HTR-8/SVneo (cell line): ENCODE measurements at places on chromosomes 4 and X.
A peak's percentile ranks its signal among the peaks of the same experiment; 100 is the strongest.

GRCh38 chr4:108385076-108385475 is 216.3 kb upstream of the LEF1 start:
- DNase-seq, result no peak

DNA sequence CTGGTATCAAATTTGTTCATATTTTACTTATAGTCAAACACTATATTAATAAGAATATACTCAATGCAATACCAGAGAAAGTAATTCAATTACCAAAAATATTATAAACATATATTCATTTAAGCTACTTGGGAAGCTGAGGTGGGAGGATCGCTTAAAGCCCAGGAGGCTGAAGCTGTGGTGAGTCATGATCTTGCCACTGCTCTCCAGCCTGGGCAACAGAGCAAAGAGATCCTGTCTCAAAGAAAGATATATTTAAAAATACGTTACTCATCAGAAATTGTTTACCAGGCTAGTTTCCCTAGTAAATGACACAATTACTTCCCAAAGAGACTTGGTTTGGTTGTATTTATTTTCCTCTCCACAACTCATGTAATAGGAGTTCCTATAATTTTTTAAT is 433.6 kb downstream of the GASK1B start:
- DNase-seq, result no peak

- DNase-seq, result peak; percentile 81
Observed at GRCh38 chr4:5165420-5166369, 114.4 kb downstream of the STK32B start.

DNA sequence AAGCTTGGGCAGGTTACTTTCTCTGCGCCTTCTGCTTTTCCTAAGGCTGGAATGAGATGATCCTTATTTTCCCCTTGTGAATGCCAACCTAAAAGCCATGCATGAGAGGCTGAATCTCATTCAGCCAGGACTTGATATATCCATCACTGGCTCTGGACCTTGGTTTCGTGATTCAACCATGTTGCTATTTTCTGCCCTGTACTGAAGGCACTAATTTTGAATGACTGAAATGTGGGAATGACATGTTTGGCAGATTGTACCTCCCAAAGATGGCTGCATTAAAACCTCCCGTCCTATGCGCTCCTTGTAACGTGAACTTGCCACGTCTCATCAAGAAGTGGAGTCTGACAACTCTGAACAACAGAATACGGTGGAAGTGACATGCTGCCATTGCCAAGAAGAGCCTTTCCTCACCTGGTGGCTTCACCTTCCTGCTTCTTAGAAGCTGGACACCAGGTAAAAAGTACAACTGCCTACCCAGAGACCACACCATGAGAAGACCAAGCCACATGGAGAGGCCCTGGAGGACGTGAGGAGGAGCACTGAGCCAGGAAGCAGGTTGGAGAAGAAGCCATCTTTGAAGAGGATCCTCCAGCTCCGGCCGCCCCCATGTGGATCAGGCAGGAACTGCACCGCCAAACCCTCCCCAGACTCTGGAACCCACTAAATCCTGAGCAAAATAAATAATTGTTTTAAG is 174.5 kb downstream of the NSUN7 start:
- peak; percentile 62 for DNase-seq

GRCh38 chrX:130415201-130415600 is 13.4 kb downstream of the RBMX2 start:
- no peak for DNase-seq
